ENCODE measurements at places on chromosomes 4 and X.

GRCh38 chr4:68366600-68366999 lies 16.7 kb upstream of the YTHDC1 start:
- DNase-seq: no peak

DNA sequence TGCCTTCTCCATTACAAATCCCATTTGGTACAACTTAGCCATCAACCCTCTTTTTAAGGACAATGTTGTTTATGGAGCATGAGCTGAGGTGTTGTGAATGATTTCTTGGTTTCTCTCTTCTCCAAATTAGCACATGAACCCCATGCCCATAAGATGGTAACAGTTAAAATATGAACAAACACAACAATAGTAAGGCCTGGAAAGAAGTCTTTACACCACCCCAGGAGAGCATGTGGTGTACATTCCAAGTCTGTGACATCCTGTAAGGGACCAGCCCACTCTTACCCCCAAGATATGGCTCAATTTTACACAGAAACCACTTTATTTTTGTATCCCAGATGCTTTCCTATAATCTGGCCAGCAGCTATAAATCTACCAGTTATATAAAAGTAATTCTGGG lies 226.1 kb downstream of the COX18 start:
- no peak for DNase-seq

- no peak for DNase-seq
These were observed 759.7 kb upstream of the MAGEB2 start for GRCh38 chrX:29455702-29456101.

- no peak for DNase-seq
These were observed 41.2 kb upstream of the ZC4H2 start for GRCh38 chrX:65017451-65017850.

DNA sequence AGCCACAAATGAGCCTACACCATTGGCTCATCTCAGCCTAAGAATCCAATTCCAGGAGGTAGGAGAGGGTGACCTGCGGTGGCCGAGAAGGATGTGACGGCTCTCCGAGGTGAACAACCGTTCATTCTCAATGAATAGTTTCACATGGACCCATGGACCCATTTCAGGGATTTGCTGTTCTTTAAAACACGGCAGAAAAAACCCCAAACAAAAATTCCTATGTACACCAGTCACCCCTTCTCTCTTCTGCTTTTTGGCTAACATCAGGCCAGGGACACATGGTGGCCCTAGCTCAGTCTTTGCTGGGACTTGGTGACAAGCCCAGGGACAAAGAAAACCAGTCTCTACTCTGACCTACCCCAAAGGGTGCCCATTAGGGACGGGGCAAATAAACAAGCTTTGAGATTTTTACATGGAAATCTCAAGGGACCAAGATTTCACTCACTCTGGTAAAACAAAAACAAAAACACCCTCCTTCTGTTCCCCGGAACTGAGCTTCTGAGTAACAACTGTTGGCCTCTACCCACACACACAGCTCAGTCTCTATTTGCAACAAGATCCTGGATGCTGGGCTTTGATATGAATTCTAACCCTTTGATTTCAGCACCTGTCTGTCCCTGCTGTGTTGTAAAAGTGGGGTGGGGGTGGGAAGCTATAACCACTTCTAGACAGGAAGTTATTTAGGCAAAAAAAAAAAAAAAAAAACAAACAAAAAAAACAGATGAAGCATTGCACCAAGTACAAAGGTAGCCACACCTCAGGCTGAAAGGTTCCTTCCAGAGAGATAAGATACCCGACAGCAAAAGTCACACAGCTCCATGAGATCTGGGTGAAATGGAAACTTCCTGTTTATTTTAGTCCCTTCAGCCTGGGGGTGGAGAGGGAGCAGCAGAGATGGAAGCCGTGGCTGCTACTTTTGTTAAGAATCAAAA lies 49.0 kb downstream of the DDX3X start:
- no peak for DNase-seq

- no peak for DNase-seq
These were observed 39.2 kb upstream of the MSANTD1 start for GRCh38 chr4:3209551-3210325.

DNA sequence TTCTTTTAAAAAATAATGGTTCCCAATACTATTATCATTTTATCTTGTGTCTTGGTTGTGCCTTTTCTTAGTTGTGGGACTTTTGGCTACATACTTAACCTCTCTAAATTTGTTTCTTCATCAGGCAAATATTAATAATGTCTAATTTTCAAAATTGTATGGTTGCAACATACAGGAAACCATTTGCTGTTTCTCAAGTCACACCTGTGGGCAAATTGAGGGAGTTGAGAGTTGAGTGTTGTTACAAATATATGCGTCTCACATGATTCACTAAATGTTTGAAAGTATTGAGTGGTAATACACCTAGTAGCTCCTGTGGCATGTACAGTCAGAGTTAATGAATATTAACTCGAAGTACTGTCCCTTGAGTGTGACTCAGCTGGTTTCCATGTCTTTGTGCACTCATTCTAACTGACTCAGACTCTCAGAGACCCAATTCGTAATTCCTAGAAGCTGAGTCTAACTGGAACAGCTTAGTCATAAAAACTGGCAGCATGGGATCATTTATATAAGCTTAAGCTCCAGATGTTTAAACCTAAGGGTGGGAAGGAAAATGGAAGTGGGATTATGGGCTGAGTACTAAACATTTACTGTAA lies 802.4 kb downstream of the TRIML1 start:
- DNase-seq: no peak

GRCh38 chr4:17510582-17510981 lies 1.3 kb downstream of the QDPR start:
- DNase-seq: no peak

Data from right renal pelvis (tissue), 4 donors.